ENCODE measurements at places on chromosomes 1 and 21.

GRCh38 chr1:96721053-96721415 is 550 bp upstream of the PTBP2 start:
- no peak for DNase-seq

GRCh38 chr1:38025233-38025632 is 12.7 kb downstream of the UTP11 start:
- DNase-seq: no peak

GRCh38 chr1:163084330-163084729 is 15.2 kb downstream of the RGS4 start:
- no peak for DNase-seq

DNA sequence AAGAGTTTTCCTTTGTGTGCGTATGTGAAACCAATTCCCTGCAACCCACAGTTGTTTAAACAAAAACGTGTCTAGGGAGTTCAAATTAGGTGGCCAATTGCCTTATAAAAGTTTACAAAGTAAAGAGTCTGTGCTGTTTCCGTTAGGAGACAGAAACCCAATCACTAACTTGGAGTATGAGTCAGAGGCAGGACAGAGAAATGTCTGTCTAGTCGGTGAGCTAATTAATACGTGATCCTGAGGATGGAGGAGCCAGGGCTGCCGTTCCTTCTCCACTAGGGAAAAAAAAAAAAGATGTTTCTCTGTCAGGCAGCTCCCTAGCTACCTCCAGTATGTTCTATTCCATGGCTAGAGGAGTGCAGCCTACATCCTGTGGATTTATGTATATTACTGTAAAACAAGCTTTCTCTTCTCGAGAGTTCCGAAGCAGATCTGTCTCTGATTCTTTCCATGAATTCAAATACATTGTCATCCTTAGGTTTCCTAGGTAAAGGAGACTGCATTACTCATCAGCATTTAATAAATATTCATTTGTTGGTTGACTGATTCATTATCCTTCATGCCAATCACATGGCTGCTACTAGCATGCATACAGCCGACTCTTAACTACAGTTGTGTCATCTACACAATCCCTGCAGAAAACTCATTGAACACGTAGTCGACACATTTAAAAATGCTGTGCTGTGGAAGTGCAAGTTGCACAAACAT is 430.6 kb downstream of the KIF26B start:
- DNase-seq: no peak

GRCh38 chr1:26190373-26190987 is at the start of gene CATSPER4:
TSS of gene CATSPER4 (plus strand) at chr1:26190602. CDS start at chr1:26190628, 26 bp downstream.
- no peak for DNase-seq

DNA sequence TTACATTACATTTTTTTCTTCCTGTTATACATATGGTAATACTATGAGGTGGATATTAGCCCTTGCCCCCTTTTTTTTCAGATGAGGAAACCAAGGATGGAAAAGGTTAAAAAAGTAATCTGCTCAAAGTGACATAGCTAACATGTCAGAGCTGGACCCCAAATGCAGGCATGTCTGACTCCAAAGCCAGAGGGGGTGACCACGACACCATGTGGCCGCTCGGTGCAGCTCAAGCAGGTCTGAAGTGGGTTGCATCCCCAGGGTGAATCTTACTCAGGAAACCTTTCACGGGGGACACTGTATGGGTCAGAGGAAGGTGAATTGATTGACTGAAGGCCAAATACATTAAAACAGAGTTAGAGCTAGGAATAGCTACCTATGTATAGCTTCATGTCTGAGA is 34.8 kb downstream of the CD34 start:
- DNase-seq: no peak

DNA sequence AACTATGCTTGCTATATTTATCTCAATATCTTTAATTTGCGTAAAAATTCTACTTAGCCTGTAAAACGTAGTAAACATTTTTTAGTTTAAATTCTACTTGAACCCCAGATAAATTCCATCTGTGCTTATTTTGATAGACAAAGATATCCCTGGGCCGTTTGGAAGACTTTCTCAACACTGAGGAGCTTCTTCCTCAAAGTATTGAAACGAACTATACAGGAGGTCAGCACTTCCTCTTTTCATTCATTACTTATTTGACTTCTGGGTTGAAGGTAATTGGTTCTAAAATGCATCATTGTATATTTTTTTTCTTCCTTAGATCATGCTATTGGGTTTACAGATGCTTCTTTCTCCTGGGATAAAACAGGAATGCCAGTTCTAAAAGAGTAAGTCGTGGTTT is 74.7 kb downstream of the HSPA13 start:
- DNase-seq: no peak

- DNase-seq: no peak
These were observed 5.3 kb upstream of the CHD1L start for GRCh38 chr1:147236959-147237791.

DNA sequence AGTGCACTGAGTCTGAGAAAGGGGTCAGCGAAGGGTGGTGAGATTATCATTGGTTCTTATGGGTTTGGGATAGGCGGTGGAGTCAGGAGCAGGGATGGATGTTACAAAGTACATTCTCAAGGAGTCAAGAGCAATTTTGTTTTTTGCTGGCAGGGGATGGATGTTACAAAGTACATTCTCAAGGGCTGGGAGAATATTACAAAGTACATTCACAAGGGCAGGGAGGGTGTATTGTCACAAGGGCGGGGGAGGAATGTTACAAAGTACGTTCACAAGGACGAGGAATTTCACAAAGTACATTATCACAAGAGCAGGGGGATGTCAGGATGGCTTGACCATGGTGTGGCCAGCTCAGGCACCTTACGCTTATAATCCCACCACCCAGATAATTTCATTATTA is 59.3 kb upstream of the FAM89A start:
- no peak for DNase-seq

DNA sequence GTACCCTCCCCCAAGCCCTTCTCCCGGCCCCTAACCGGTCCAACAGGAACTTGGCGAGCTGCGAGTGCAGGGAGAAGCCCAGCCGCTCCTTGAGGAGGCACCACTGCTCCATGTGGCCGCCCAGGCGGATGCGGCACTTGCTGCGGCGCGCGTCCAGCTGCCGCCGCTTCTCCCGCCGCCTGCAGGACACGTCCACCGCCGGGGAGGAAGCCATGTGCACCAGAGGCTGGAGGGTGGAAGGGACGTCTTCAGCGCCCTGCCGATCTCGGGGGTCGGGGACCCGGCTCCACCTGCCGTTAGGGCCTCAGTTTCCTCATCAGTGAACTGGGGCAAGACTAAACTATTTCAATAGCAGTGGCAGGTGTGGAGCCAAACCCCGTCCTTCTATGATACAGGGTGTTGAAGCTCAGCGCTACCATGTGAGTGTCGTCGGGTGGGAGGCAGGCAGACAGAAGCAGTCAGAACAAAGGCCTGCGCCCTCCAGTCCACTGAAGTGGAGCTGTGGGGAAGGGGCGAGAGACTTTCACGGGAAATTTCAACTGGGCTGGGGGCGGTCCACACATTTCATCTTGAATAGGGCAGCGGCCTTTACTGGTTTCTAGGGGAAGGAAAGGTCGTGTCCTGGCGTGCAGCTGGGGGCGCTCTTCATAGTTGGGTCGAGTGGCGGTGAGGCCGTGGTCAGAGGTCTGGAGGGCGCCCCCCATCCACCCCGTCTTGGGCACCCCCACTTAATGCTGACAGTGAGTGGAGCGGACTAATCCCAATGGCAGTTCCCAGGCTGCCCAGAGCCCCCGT is 592 bp downstream of the ZNF692 start:
- DNase-seq: peak; percentile 37

DNA sequence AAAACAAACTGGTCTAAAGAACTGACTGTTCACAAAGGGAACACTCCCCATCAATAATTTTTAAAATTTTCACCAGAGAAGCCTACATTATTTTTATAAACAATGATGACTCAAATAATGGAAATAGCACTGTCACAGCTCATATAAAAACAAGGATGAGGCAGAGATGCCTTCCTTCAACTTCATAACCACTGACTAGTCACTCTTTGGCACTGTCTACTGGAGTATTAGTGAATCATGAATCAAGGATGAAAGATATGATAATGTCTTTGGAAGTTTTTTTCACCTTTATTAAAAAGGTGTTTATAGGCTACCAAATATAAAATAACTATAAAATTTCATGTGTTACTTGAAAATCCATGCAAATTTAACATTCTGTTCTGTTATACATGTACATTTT is 316.9 kb downstream of the VAV3 start:
- no peak for DNase-seq

DNA sequence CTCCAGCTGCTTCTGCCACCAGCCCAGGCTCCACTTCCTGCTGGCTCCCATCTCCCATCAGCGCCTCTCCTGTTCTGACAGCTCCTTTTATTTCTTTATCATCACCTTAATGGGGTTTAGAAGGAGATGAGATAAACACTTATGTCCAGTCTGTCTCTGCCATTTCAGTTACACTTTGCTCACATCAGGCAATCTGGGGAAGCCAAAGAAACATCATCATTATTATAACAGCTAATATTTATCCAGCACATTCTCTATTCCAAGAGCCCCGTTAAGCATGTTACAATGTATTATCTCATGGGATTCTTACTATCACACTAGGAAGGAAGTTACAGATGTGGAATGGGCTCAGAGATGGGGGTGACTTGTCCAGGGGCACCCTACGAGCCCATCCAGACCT is 31.2 kb downstream of the DMRTB1 start:
- DNase-seq: no peak

GRCh38 chr1:198933515-198934222 is 294.8 kb downstream of the PTPRC start:
- no peak for DNase-seq

GRCh38 chr1:223039990-223040389 is 103.1 kb downstream of the TLR5 start:
- DNase-seq: no peak

DNA sequence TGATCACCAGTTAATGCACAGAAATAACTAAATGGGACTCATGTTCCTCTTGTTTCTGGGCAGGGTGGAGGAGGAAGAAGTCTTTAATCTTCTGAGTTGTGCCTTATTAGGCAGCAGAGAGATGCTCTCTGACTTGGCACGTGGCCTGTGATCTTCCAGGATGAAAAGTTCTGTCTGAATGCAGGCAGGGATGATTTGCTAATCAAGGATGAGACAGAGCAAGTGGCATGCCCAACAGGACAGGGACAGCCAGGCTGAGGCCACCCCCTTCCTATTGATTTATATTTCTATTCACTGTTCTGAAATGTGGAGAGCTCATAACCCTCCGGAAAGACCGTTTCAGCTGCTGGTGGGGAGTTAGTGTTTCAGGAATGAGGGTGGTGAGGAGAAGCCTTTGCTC is 477.8 kb upstream of the CAMK1G start:
- no peak for DNase-seq

DNA sequence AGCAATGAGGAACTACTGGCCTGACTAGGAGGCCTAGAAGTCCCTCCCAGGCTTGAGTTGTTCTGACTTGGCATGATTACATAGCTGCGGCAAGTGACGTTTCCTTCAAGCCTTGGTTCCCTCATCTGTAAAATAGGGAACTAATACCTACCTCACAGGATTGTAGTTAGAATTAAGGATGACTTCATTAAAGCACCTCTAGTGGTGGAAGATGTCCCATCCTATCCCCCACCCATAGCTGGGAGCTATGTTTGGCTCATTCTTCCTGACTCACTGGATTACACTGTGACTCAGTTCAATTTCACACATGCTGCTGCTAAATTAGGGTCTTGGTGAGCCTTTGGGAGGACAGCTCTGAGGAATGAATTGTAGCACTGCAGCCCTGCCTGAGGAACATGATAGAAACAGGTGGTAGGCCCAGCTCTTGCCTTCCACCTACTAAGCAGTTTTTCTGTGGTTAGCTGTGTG is 6.0 kb upstream of the SHISA4 start:
- DNase-seq: peak; percentile 1

GRCh38 chr21:44800971-44801467 is 601 bp downstream of the UBE2G2 start:
- peak; percentile 46 for DNase-seq

DNA sequence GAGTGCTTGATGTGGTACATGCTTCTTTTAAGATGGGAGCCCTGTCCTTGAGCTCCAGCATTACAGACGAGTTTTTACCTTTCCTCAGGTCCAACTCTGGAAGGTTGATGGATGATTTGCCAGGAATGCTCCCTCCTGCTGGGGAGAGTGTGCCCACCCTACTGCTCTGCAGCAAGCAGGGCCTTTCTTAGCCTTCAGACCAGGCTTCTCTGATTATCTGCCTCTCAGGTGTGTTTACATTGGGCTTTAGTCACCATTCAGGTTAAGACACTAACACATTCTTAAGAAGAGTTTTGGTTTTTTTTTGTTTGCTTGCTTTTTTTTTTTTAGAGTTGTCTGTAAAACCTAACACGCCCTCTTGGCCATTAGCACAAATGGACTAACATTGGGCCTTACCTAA is 301.8 kb downstream of the KCNT2 start:
- DNase-seq: no peak

GRCh38 chr1:158089925-158090637 is 90.6 kb upstream of the CD1D start:
- no peak for DNase-seq

- no peak for DNase-seq
These were observed 37.1 kb downstream of the PRRX1 start for GRCh38 chr1:170700842-170701615.

DNA sequence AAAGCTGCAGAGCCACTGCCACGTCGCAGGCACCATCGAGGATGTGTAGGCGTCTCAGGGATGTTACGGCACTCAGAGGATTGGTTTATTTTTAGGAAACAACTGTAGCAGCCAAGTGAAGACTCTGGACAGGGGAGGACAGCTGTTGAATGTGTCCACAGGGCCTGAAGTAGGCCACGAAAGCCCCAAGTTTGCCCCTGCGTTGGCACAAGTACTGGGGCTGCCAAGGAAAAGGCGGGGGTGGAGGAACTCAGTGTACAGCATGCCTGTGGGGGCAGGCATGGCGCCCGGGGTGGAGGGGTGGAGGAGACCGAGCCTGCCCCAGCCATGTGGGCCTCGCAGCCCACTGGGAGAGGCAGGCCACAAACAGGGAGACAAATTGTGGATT is 89.7 kb downstream of the ADARB1 start:
- DNase-seq: no peak

GRCh38 chr1:211638246-211638645 is 37.2 kb downstream of the NEK2 start:
- no peak for DNase-seq

GRCh38 chr1:46532498-46533178 is 18.8 kb downstream of the KNCN start:
- peak; percentile 65 for DNase-seq

DNA sequence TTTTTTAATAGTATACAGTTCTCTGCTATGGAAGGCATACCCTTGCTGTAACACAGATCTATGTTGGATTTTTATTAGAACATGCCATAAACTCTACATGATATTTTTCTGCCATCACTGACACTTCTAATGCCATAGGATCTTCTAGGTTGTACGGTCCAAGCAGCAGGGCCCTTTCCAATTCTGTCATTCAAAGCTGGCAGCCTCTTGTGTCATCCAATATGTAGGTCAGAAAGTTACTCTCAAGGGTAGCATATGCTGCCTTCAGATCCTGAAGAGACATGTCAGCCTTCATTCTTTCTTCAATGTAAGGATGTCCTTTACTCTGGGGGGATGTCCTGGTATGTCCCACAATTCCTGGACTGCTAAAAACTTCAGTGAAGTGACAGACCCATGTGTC is 629.2 kb upstream of the USP24 start:
- DNase-seq: no peak
